EL (cell line): ENCODE measurements at places on chromosomes 16 and 17.

- DNase-seq: no peak
Measured at GRCh38 chr16:89660146-89660545, 2.5 kb downstream of the SPATA33 start.

DNA sequence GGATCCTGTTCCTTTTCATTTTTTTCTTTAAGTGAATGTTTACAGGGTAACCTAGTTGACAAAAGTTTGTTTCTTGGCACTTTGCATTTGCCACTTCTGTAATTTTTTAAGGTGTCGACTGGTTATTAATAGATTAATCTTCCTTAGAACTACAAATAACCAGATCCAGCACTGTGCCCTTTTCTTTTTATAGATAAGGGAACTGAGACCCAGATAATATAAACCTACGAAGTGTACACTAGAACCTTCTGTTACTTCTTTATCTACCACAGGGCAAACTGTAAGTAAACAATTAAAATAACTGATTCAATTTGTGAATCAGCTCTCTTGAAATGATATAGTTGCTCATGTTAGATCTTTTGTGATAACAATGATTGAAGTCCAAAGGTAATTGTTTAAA lies 55.4 kb downstream of the NLK start:
- DNase-seq: no peak

GRCh38 chr17:74759243-74759801 lies 10.9 kb downstream of the NHERF1 start:
- DNase-seq: no peak

DNA sequence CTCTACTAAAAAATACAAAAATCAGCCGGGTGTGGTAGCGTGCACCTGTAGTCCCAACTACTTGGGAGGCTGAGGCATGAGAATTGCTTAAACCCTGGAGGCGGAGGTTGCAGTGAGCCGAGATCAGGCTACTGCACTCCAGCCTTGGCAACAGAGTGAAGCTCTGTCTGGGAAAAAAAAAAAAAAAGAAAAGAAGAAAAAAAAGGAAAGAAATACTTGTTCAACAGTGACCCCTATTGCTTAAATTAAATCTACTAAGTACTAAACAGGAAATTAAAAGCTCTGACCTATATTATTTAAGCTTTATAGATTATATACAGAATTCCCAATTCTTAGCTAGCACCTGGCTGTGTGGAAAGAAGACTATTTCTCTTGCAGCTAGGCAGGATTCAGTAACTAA lies 48.9 kb downstream of the FBXL20 start:
- no peak for DNase-seq

DNA sequence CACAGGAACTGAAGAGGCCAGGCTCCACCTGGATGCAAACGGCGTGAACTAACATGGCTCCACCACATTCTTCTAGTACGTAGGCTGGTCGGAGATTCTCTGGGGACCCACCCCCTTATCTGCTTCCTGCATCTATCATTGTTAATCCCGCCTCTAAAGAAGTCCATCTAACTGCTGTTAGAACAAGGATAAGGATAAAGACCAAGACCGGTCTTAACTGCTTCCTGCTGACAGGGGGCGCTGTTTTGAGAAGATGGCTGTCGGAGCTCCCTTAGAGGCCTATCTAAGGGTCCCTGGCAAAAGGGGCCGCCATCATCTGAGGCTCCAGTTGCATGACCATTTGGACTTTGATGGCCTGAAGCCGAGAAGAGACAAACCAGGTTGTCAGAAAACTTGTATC lies 25.8 kb upstream of the TNFSF12 start:
- peak; percentile 13 for DNase-seq

GRCh38 chr16:56961386-56961785 lies 364 bp upstream of the CETP start:
- DNase-seq: no peak

- DNase-seq: no peak
Measured at GRCh38 chr16:795580-796229, 4.8 kb downstream of the GNG13 start.

GRCh38 chr16:86288716-86289294 lies 221.5 kb upstream of the FOXF1 start:
- no peak for DNase-seq

- DNase-seq: peak; percentile 93
Measured at GRCh38 chr17:35315283-35315682, 58.1 kb downstream of the SLFN11 start.

GRCh38 chr16:66442502-66443268 lies 15.6 kb downstream of the BEAN1 start:
- no peak for DNase-seq

- DNase-seq: no peak
Measured at GRCh38 chr16:57489229-57489628, 2.9 kb upstream of the DOK4 start.

- peak; percentile 62 for DNase-seq
Measured at GRCh38 chr17:27236717-27237315, 57.1 kb upstream of the WSB1 start.

GRCh38 chr16:57977418-57978069 lies 6.6 kb upstream of the CNGB1 start:
- no peak for DNase-seq

GRCh38 chr16:50151756-50152155 lies 1.4 kb upstream of the TENT4B start:
- no peak for DNase-seq

DNA sequence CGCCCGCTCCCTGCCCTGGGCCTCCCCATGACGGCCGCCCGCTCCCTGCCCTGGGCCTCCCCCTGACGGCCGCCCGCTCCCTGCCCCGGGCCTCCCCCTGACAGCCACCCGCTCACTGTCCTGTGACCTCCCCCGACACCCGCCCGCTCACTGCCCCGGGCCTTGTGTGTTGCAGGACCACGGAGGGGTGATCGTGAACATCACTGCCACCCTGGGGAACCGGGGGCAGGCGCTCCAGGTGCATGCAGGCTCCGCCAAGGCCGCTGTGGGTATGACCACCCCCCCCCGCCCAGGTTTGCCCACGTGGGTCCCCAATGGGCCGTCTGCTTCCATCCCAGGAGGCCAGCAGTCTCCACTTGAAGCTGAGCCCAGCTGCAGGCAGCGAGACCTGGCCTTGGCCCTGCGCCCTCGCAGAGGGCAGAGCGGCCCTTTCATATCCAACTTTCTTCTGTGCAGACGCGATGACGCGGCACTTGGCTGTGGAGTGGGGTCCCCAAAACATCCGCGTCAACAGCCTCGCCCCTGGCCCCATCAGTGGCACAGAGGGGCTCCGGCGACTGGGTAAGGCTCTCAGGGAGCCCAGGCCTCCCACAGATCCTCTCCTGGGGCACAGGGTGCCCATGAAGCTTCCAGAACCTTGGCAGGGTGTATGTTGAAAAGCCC lies 9.0 kb downstream of the DECR2 start:
- DNase-seq: no peak

DNA sequence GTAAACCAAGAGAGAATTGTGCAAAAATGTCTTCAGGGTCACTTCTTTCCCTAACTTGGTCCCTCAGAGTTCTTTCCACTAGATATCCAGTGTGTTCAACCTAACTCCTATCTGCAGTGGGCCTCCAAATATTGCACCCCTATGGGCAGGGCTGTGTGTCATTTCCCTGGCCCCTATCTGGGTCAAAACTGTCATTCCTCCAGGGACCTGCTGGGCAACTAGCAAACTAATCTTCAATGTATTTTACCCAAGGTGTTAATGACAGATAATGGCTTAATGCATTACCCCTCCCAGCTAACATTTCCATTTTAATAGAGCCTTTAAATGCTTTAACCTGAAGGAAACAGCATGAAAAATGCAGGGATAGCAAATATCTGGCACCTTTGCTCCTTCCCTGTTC lies 25.8 kb upstream of the SKAP1 start:
- no peak for DNase-seq

DNA sequence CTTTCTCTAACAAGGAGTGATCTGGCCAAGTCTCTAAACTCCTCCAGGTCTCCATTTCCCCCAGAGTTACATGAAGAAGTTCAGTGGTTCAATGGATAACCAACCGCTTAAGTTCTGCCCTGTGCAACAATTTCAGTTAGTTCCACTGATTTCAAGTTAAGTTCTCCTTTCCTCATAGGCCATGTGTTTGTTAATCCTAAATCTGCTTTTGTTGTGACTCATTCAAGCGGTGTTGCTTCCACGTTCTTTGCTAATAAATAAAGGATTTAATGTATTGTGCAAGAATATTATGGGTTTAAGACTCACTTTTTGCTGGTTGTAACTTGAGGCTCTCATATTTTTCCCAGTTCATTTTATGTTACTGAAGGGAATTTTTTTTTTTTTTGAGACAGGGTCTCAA lies 36.3 kb downstream of the GNA13 start:
- peak; percentile 78 for DNase-seq

DNA sequence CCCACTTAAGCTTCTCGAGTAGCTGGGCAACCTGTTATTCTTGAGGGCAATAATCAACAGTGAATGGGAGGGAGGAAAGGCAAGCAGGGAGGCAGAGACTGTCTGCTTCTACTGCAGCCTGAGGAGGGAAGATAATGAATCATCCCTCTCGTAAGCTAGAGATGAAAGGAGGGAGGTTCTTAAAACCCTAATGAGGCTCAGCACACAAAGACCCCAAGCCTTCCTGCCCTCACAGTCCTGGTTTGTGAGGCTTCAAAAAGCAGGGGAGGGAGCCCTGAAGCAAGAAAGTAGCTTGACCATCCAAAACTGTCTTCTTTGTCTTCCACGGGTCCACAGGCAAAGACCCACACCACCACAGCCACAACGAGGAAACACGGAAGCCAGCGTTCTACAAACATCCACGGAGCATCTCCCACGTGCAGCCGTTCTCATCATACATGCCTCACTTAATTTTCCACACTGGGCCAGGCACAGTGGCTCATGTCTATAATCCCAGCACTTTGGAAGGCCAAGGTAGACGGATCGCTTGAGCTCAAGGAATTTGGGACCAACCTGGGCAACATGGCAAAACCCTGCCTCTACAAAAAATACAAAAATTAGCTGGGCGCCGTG lies 1.8 kb downstream of the PIK3R5 start:
- DNase-seq: no peak

DNA sequence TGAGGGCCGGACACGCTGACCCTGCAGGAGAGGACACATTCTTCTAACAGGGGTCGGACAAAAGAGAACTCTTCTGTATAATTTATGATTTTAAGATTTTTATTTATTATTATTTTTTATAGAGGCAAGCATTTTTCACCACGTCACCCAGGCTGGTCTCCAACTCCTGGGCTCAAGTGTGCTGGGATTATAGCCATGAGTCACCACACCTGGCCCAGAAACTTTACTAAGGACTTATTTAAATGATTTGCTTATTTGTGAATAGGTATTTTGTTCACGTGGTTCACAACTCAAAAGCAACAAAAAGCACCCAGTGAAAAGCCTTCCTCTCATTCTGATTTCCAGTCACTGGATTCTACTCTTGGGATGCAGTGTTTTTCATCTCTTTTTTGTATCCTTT lies 2.3 kb upstream of the SERPINF1 start:
- DNase-seq: no peak
